ENCODE measurements at places on chromosomes 4 and X.

DNA sequence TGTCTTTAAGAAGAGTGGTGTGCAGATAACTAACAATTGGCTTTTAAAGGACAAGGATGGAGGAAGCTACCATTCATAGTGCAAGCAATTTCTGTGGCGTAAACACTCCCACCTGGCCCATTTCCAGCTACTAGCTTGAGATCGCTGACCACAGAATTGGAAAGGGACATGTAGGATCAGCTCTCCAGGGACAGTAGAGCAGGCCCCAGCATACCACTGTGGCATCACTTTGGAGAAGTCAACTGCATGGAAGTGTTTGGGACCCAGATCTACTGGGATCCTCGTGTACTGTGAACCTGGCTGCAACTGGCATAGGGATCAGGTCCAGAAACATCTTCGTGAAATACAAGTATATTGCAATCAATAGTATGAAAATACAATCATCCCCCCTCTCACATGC lies 515.0 kb downstream of the INPP4B start:
- no peak for DNase-seq

DNA sequence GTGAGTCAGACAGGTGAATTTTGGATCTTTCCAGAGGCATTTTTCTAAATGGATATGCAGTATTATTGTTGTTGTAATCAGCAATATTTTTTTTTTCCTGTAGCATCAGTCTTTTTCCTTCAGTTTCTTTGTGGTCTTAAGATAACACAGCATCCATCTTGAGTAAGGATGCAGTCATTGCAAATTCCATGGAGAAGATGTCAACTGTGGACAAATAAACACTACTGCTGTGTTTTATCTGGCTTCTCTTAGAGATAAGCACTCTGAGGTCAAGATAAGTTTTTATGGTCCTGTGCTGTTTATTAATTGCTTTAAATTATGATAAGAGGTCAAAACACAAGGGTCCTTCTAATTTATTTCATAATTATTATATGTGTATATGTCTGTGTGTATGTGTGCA lies 1255.7 kb downstream of the ADGRL3 start:
- no peak for DNase-seq

DNA sequence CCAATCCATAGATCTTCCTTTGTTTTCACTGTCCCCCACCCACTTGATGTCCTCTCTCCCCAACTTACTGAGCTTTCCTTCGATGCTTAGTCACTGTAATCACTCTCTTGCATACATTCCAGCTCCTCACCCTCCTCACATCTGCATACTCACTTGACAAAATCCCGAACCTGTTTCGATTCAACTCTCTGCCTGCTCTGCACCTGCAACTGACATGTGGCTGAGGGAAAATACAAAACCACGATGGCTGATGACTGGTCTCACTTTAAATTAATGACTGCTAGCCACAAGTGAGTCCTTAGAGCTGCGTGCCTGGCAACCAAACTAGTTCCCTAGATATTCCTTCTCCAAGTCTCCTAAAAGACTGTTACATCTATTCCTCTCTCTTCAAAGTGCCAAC lies 70.4 kb upstream of the FHL1 start:
- DNase-seq, result no peak

- DNase-seq, result no peak
Observed at GRCh38 chr4:146124023-146124680, 51.4 kb upstream of the LSM6 start.

DNA sequence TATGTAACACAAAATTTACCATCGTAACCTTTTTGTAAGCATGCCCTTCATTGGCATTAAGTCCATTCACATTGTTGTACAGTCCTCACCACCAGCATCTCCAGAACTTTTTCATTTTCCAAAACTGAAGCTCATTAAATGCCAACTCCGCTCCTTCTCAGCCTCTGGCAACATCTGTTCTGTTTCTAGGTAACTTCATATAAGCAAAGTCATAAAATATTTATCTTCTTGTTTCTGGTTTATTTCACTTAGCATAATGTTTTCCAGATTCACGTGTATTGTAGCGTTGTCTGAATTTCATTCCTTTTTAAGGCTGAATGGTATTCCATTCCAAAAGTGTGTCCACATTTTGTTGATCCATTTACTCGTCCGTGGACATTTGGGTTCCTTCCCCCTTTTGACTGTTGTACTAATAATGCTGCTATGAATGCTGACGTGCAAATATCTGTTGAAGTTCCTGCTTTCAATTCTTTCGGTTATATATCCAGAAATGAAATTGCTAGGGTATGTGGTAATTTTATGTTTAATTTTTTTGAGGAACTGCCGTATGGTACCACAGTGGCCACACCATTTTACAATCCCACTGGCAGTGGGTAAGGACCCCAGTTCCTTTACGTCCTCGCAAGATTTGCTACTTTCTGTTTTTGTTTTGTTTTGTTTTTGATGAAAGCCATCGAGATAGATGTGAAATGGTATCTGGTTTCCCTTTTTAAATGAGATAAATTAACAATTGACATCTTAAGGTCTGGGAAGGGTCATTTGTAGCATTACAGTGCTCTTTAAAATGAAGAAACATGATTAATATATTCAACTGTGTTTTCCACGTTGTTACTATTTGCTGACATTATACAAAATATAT lies 63.4 kb downstream of the PTTG2 start:
- no peak for DNase-seq

DNA sequence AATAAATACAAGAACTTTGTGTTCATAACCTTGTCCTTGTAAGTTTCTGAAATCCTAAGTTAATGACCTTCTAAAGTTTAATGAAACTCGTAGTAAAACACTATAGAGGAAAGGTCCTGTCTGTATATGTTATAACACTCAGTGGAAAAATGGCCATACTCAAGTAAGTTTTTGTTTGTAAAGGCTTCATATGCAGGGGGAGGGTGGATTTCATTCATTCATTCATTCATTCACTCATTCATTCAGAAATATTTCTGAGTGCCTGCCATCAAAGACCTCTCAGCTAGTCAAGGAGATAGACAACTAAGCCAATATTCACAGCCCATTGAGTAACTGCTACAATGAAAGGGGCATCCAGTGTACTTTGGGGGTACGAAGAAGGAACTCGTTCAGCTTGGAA lies 6.9 kb upstream of the TMEM156 start:
- no peak for DNase-seq

DNA sequence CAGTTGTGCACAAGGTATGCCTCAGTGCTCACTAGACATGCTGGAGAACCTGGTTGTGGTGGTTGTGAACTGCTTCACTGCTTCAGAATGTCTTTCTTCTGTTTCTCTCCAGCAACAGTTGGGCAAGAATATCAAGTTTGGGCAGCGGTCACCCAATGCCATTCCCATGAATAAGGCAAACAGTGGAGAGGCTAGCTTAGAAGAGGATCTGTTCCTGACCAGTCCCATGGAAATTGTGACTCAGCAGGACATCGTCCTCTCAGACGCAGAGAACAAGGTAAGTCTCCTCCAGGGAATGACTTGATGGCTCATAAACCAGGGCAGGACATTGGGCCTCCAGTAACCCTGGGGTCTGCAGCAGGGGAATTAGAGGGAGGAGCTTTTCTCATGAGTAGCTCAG lies 79.9 kb downstream of the AASDH start:
- DNase-seq, result no peak

DNA sequence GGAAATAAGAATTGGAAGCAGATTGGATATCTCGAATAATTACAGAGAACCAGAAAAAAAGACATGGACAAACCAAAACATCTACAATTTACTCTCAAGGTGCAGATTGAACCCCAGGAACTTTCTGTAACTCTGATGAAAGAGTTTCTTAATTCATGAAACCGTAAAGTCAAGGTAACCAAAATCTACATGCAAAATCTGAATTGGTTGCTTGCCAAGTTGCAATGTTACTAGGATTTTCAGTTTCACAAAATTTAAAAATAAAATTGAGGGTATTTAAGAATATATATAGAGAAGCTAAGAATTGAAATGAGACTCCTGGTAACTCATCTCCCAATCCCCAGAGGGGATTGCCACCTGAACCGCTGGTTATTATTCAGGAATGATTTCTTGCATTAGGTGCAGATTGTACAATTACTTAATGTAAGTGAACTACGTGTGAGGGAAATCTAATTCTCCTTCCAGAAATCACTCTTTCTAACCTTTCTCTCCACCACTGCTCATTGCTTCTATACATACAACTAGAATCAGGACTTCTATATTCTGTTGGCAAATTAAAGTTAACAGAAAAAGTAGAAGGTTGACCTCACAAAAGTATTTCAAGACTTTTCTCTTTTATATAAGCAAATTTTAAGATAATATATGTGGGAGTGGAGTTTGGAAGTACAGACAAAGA lies 221.5 kb upstream of the NDST4 start:
- no peak for DNase-seq

GRCh38 chr4:110840221-110840654 lies 217.4 kb upstream of the PITX2 start:
- no peak for DNase-seq

DNA sequence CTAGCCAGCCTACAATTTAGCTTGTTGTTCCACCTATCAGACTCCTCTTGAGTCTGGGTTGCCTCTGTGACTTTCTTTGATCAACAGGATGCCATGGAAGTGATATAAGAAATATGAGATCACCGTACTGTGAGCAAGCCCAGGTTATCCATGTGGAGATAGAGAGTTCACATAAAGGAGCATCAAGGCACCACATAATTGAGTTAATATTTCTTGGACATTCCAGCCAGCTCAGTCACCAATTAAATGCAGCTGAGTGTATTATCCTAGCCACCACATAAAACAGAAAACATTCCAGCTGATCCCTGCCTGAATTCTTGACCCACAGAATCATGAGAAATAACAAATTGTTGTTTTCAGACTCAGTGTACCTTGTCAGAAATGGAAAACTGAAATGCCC lies 253.6 kb downstream of the PPP1R2C start:
- DNase-seq, result no peak

GRCh38 chr4:29326816-29327215 lies 1393.4 kb upstream of the PCDH7 start:
- DNase-seq, result no peak

DNA sequence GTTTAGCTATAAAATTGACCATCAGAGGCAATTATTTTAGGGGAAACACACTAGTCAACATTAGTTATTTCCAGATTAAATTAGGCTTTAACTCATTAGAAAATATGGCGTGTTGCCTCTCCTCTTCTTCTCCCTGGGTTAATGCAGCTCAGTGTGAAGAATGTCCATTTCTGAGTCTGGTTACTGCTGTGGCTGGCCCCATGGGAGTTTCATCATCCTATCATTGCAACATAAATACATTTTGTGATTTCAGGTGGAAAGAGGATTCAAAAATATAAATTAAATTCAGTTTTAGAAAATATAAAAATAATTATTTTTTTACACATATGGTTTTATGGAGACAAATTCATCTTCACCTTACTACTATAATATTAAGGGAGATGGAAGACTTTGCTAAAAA lies 288.5 kb upstream of the ARSJ start:
- DNase-seq, result no peak

Data from lower lobe of right lung (tissue), 2 donors.